ENCODE measurements at places on chromosomes 6 and 20.

DNA sequence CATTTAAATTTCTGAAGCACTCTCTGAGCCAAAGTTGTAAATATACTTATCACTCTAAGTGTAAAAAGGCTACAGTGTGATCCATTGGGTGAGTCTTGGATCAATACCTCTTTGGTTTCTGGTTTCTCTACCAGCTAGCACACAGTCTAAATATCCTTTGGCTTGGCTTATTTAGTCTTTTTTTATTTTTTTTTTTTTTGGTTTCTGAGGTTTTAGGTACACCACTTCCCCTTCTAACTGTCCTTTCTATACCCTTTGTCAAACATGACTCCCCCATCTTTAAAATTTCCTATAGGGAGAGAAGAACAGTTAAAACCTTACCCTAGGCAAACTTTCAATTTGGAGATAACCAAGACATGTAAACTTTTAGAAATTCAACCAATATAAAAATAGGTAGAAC, 379.0 kb downstream of the PHF3 start:
- no peak for DNase-seq

- no peak for DNase-seq
Observed at GRCh38 chr20:63446216-63447024, 26.0 kb downstream of the KCNQ2 start.

GRCh38 chr6:15937602-15938001, 191.3 kb upstream of the MYLIP start:
- no peak for DNase-seq

- no peak for DNase-seq
Observed at GRCh38 chr6:38997128-38997761, 51.3 kb upstream of the GLP1R start.

- no peak for DNase-seq
Observed at GRCh38 chr20:36613974-36614373, 8.4 kb downstream of the RAB5IF start.

DNA sequence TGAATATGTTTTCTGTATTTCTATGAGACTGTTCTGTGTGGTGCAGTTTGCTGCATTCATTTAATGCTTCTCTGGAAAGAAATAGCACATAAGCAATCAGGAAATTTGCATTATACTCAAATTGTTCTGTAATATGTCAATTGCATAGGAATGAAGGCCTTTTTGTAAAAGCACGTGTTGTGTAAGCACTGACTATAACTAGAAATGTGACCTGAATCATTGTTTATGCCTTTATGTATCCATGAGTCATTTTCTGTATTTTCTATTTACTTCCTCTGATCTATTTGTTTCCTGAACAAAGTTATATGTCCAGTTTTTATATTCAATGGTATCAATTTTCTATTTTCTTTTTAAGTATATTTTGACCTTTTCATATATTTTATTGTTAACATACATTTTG, 1455.3 kb downstream of the GRIK2 start:
- DNase-seq, result no peak
